Activated CD8-positive, alpha-beta memory T cell treated with anti-CD3 and anti-CD28 coated beads, Interleukin-2, amount 50 U/mL, for 48 hours (primary cell): ENCODE measurements at places on chromosomes 6 and 20.

DNA sequence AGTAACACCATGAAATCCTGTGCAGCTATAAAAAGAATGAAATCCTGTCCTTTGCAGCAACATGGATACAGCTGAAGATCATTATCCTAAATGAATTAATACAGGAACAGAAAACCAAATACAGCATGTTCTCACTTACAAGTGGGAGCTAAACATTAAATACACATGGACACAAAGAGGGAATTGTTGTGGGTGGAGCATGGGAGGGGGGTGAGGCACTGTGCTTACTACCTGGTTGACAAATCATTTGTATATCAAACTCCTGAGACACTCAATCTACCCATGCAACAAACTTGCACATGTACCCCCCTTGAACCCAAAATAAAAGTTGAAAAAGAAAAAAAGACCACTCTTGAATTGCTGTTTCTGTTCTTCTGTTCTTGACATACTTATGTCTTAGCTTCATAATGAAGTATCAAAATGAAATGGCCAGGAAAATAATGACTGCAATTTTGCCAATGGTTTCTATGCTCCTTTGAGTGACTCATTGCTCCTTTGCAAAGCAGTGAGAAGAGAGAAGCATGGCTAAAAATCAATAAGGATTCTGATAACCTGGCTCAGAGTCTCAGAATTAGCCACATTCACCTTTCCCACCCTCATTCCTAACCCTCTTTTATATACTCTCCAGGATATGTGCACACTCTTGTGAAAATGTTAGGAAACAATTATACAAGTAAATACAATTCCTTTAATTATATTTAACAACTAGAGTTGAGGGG lies 71.0 kb downstream of the CYP39A1 start:
- no peak for DNase-seq

GRCh38 chr6:138001750-138002349 lies 105.4 kb downstream of the PERP start:
- peak; percentile 68 for DNase-seq

DNA sequence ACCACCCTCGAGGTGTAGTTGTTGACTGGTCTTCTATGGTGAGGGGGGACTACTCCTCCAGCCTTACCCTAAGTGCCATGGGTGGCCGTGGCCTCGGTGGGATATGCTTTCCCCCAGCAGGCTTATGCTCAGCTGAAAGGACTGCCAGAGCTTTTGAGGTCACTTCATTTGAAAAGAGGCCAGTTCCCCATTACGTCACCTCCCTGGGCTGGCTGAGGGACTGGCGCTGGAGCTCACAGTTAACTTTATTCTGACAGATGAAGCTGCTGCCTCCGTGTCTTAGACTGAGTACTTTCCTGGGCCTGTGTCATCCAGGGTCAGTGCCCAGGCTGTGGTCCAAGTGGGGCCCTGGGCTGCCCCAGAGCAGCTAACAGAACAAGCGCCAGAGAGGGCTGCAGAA lies 42.8 kb upstream of the PCMTD2 start:
- DNase-seq: no peak

DNA sequence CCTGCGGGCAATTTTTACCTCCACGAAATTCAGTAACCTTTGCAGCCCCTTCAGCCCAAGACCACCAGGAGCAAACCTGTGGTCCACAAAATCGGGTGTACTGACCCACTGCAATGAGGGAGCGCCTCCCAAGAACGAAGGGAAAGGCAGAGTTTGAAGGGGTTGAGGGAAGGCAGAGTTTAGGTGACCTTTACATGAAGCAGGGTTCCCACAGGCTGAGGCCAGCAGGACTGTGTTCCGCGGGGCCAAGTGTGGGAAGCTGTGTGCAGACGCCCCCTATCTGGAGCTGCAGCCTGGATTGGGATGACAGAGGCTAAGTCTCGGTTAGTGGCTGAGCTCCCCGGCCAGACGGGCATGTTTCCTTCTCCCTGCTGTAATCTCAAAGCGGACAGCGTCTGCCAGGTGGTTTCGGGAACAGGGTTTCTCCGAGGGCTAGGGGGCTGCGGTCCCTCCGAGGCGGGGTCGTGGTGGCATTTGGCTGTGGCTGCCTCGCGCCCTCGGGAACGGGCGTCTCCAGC lies 826 bp upstream of the PYGB start:
- DNase-seq: no peak

DNA sequence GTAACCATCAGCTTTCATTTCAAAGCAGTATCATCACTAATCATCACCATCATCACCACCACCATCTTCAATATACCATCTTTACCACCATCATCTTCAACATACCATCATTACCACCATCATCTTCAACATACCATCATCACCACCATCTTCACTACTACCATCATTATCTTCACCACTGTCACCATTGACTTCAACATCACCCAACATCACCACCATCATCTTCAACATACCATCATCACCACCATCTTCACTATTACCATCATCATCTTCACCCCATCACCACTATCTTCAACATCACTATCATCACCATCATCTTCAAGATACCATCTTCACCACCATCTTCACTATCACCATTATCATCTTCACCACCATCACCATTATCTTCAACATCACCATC lies 40.5 kb upstream of the FRMD1 start:
- DNase-seq: no peak

DNA sequence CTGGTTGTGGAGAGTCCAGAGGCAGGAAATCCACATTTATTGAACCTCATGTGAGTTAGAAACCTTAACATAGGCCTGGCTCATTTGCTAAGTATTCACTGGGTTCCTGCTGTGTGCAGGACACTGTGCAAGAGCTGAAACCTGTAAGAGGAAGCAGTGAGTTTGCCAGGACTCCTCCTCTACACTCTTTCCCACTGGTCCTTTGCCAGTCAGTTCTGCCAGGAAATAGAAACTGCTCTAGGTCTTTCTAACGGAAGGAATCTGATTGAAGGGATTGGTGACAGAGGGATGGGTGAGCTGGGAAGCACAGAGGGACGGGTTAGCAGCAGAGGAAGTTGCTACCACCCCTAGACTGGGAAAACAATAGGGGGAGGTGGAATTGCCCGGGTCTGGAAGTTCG lies 234.2 kb upstream of the ECI2 start:
- DNase-seq: no peak

GRCh38 chr20:63522981-63523611 lies 2.5 kb downstream of the PPDPF start:
- DNase-seq: no peak

DNA sequence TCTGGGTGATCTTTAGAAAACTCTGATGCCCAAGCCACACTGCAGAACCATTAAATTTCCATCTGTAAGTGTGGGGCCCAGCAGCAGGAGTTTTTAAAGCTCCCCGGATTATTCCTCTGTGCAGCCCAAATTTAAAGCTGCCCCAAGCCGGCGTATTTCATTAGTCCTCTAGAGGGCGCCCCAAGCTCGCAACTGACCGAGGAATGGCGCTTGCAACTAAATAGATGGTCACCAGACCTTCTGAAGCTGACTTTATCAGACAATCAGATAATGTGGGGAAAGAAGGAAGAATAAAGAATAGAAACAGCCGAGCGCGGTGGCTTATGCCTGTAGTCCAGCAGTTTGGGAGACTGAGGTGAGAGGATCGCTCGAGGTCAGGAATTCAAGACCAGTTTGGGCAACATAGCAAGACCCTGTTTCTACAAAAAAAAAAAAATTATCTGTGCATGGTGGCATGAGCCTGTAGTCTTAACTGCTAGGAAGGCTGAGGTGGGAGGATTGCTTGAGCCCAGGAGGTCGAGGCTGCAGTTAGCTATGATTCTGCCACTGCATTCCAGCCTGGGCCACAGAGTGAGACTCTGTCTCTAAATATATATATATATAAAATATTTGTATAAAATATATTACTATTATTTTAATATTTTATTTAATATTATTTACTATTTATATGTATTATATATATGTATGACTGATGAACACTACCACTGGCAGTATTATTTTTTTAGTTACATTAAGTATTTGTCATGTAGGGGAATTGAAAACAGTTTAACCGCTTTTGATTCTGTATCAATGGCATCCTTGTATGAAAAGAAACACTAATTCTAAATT lies 56.0 kb downstream of the OTOR start:
- peak; percentile 81 for DNase-seq

DNA sequence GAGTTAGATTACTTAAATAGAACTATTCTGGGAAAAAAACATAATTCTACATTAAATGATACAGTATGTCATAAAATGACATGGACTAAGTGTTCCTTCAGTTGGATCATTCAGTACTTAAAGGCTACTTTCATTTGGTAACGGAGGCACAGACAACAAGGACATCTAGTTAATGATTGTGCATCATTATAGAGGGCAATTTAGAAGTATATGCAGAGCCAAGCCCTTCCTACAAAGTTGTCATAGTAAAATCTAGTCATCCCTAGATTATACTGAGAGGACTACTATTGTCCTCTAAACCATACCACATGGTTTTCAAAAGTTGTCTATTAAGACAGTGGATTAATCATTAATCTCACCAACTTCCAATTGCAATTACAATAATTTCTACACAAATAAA lies 53.9 kb upstream of the STXBP5 start:
- no peak for DNase-seq

DNA sequence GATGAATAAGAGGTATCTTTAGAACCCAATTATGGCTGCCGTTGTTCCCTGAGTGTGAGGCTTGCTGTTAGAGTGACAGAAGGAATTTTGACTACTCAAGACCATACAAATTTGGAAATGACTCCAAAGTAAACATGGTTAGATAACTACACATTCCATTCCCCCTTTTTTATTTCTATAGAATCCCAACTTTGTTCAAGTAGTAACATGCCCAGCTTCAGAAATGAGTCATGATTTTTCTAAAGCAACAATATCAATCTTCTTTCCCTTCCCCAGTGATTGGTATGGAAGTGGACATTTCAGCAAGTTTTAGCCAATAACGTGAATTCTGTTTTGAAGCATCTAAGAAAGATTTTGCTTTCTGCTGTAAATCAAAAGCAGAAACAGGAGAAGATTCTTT lies 37.8 kb downstream of the HCRTR2 start:
- no peak for DNase-seq

- no peak for DNase-seq
Measured at GRCh38 chr6:16392010-16392409, 153.6 kb downstream of the GMPR start.

DNA sequence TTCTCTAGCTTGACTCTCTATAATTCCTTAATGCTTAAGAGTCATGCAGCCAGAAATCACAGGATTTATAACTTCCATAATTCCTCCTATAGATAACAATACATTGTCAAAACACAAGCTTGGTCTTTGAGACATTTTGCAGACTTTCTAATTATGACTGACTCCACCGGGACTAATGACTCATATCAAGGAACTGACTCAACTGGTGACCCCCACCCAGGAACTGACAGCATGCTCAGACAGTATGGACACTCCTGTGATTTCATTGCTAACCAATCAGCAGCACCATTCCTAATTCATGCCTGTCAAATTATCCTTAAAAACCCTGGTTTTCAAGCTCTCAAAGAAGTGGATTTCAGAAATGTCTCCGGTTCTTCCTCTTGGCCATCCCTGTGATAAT lies 670.5 kb upstream of the IMPG1 start:
- no peak for DNase-seq

GRCh38 chr6:31546339-31546957 lies at the start of gene ATP6V1G2:
TSS of gene ATP6V1G2 (minus strand) at chr6:31546608. CDS start at chr6:31546559, 49 bp downstream.
- DNase-seq: peak; percentile 92

DNA sequence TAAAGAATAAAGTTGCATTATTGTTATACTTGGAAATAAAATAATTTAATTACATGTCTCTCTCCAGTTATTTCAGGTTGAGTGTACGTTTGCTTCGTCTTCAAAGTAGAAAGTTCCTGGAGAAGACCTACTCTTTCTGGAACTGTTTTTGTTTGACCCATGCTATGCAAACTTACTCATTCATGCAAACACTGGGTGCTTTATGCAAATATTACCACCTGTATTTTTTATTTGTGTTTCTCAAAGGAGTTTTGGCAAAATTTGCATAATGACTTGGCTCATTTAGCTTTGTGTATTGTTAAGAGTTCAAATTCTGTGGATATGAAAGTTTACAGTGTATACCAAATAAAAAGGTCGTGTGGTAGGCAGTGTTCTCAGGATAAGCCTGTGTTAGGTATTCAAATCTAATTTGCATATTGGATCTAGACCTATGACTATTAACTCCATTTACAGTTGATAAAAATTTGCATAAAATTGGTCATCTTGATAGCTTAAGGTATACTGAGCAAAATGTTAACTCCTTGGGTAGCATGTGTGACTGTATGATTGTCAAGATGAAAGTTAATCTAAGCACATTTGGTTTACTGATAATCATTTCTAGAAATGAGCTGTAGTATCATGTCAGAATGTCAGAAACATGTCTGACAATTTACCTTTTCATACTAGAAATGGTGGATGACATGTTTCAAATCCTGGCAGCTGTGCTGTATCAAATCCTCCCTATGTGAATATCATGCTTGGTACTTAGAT lies 65.2 kb downstream of the CDKAL1 start:
- DNase-seq: no peak

GRCh38 chr6:165200178-165200577 lies 109.2 kb downstream of the C6orf118 start:
- DNase-seq: no peak

DNA sequence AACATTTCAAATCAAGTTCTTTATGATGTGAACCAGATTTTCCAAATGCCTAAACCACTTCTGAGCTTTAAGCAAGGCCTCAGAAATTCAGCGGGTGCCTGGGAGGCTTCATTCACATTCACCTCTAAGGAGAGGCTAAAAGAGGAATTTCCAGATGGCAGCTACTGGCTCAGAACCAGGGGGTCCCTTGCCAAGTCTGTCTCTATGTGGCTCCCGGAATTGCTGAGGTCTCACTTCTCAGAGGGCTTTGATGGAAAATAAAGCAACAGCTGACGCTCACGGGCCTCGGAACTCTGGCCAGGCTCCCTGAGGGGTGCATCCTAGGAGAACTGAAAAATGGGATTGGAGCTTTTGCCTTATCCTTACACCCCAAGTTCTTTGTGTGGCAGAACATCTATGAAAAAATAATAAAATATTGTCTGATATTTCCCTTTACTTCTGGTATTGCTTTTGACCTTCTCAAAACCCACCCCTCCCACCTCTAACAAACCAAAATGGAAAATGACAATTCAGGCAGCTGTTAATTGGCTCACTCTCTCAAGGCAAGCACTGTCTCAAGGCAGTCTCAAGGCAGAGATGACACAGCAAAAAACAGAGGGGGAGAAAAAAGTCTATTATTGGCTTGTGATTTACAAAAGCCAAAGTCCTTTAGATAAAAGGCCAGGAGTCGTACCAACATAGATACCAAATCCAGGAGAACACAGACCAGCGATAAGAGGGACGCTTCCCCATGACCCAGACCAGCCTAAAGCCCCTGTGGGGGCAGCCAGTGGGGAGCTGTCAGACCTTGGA lies 21.8 kb upstream of the LRRN4 start:
- DNase-seq: no peak

- DNase-seq: no peak
Measured at GRCh38 chr6:162974685-162975084, 246.9 kb downstream of the PACRG start.

GRCh38 chr20:64021124-64021975 lies 14.6 kb upstream of the C20orf204 start:
- no peak for DNase-seq

- DNase-seq: no peak
Measured at GRCh38 chr20:57221916-57222630, 44.4 kb downstream of the BMP7 start.
